IPS DF 6.9 (cell line): ENCODE measurements at places on chromosomes 7 and 10.

GRCh38 chr7:22723637-22724036, 3.4 kb upstream of the IL6 start:
- no peak for DNase-seq

- no peak for DNase-seq
Measured at GRCh38 chr7:30147785-30148184, 13.0 kb downstream of the MTURN start.

GRCh38 chr7:125396466-125397151, 467.0 kb upstream of the POT1 start:
- no peak for DNase-seq

- no peak for DNase-seq
Measured at GRCh38 chr10:78890506-78890905, 178.3 kb upstream of the ZMIZ1 start.

GRCh38 chr7:157400171-157400860, 63.5 kb downstream of the DNAJB6 start:
- DNase-seq = no peak

GRCh38 chr7:83732305-83732704, 83.4 kb upstream of the SEMA3E start:
- no peak for DNase-seq

DNA sequence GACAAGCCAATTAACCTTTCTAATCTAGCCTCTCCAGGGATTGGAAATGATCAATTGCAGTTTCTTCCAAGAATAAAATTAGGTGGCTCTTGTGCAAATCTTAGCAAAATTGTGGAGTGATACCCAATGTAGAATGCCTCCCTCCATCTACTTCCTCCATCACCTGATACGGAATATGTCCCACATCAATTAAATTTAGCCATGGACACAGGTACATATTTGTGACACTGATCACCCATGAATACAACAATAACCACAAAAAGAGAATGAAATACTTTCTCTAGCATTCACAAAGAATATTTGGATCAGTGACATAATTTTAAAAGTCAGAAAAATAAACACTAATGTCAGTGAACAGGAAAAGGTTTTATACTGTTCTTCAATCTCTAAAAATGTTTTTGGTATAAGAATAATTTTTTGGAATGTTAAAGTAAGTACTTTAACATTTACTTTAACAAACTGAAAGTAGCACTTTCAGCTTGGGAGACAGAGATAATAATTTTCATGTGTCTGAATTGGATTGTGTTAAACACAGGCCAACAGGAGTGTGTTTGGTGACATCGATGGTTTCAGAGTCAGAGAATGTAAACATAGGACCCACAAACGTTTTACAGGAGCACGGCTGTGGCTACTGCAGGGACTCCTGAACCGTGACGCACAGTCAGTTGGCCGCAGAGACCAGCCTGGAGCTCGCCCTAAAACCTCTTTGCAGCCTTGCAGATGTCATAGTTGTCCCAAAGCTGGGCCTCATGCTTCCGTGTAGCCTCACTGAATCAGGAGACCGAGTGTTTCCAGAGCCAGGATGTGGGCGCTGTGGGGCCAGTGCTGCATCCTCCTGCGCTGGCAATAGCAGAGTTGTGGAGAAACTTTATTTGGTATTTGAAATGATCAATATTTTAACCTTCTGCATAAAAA, 7.2 kb downstream of the RBM20 start:
- no peak for DNase-seq

DNA sequence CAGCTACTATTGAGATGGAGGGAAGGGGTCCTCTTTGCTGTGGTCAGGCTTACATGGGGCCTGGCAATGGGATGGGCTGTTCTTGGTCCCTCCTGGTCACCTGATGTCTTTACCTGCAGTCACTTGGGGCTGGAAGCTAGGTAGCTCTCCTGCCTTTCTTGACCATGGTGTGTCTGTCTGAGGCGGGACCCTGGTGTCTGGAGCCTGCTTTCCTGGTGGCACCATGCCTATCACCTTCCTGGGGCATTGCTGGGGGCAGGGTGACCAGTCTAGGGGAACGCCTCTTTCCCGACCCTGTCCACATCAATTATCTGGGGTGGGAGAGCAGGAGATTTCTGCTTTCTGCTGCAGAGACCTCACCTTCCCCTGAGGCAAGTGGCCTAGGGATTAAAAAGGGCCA, 55.6 kb downstream of the ARHGAP22 start:
- no peak for DNase-seq

DNA sequence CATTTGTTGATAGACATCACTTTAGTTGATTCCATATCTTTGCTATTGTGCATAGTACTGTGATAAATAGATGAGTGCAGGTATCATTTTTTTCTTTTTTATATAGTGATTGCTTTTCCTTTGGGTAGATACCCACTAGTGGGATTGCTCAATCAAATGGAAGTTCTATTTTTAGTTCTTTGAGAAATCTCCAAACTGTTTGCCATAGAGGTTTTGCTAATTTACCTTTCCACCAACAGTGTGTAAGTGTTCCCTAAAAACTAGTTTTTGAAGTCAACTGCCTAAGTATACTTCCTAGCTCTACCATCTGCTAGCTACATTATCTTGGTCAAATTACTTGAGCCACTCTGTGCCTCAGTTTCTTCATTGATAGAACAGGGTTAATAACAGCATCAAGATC, 31.5 kb upstream of the RSBN1L start:
- no peak for DNase-seq

DNA sequence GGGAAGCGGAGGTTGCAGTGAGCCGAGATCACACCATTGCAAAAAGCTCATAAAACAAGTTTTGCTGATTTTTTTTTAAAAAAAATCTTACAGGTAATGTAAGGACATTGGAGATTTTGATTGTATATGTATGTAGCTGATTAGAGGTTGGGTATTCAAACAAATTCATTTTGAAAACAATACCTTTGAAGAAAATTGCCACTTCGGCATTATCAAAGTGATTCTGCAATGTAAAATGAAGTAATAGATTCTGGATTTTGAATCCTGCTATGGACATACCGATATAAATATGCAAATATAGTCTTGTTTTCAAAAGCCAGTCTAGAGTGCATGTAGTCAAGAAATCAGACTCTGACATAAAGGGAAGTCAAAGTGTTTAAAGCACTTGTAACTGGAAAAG, 12.4 kb upstream of the IGF2BP3 start:
- no peak for DNase-seq

DNA sequence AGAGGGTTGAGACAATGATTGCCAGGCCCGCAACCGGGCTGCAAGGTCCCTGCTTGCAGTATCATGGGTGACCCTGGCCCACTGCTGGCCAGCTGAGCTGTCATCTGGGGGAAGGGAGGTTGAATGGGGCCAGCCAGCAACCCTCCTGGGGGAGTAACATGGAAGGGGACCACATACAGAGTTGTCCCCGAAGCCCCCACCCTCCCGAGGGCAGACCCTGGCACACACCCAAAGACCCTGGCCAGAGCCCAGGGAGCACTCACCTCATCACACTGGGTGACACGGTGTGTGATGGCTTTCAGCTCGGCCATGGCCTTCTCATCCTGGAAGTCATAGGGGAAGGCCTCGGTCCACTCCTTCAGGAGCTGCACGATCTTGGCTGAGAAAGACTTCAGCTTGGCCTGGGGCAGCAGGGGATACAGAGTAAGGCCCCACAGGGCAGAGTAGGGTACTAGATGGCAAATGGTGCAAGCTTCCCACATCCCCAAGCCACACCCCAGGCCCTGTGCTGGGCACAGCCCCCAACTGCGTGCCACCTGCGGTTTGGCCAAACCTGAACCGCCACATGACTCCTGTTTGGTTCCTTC, 63.4 kb downstream of the CSGALNACT2 start:
- no peak for DNase-seq

DNA sequence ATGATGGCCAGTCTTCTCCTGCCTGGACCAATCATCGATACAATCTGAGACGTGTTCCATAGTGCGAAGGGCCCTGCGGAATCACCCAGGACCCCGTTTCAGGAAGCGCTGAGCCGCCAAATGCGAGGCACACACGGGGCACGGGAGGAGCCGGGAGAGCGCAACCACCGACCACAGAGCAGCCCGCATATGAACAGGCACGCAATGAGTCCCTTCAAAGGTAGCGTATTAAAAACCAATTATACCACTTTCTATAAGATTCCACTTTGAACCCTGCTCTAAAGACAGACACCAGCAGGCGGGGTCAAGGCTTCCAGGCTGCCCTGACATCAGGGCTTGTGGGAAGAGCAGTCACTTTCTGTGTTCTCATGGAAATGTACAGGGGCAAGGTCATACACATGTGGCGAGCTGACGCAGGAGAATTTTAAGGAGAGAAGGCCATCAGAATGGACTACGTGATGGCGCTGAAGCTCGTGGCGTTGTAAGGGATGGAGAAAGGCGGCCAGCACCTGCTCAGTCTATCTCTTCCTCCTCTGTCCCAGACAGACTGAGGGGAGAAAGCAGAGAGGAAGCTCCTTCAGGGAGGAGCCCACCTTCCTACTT, 46.2 kb downstream of the AMZ1 start:
- DNase-seq = no peak
